ENCODE measurements at places on chromosomes 7 and 10.

DNA sequence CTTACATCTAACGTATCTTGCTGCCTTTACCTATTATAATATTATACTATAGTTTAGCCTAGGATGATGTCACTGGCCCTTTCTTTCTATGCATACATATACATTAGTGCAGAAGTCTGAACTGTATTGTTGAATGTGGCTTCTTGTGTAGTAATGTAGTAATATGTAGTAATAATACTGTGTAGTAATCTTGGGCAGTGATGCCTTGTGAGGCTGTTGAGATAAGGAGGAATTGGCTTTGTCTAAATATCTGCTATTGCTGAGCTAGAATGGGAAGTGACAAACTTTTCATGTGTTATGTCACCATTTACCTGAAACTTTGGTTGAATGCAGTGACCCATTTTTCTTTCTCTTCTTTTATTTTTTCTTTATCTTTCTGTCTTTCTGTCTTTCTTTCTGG is 11.0 kb downstream of the GLCCI1 start:
- no peak for DNase-seq

DNA sequence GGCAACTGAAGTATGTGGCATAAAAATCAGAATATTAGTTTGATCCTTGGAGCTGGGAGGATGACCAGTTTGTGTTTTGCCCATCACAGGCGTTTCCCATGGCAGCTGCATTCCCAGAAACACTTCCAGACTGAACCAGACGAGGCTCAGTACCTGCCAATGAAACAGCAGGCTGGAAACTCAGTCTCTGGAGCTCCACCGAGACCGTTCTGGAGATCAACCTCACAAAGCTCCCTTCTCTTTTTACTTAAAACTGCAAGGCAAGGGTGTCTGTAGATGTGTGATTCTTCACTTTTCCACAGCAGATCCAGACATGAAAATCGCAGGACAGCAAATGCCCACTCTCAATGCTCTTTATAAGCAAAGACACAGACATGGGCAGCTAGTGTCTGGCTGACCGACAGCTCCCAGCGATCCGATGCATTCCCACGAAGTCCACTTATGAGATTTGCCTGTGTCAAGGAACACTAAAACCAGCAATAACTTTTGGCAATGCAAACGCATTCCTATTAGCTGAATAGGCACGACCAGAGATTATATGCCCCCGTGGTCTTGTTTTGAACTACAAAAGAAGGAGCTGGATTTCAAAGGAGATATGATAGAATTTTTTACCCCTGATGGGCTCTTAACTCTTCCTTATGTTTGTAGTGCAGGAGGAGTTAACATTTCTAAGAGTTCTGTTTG is 72.6 kb downstream of the ADAM12 start:
- no peak for DNase-seq

- DNase-seq, result no peak
These were observed 49.9 kb downstream of the MKX start for GRCh38 chr10:27695706-27696105.

DNA sequence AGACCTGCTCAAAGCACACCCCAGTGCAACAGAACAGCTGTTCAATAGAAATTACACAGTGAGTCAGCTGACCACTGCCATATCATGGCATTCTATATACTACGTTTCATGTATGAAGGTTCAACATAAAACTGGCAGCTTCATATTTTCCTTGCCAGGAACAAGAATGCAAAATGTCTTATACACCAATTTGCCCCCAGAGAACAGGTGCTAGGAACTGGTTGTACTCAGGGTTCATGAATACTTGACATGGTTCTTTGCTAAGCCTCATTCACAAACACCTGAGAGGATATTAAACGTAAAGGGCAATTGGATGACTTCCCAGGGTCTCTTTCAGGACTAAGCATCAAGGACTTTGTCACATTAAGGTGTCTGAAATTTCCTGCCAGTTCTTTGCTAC is 6.9 kb downstream of the MYOF start:
- no peak for DNase-seq

- no peak for DNase-seq
These were observed 165.2 kb upstream of the TMEM72 start for GRCh38 chr10:44745920-44746319.

GRCh38 chr10:104527013-104527412 is 114.1 kb upstream of the SORCS3 start:
- no peak for DNase-seq

DNA sequence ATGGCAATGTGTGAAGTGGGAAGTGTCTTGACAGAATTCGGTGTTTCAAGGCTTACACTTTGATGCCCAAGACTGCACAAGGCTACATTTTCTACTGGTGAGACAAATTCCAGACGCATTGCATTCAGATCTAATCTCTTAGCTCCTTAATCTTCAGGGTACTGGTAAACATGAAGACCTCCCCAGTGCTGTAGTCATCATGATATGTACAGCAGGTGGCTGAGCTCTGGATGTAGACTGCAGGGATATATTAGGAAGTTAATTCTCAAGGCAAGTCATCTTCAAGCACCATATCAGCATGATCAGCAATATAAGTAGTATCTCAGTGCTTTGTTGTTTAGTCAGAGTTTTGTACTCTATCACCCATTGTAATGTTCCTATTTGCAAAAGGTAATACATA is 61.8 kb downstream of the IKZF1 start:
- no peak for DNase-seq

Measured in stimulated activated CD4-positive, alpha-beta T cell treated with anti-CD3 and anti-CD28 coated beads, Interleukin-4, amount 100 ng/mL, for 1 hour (primary cell).